ENCODE measurements at places on chromosomes 3 and 15.
A peak's percentile ranks its signal among the peaks of the same experiment; 100 is the strongest.

- DNase-seq, result no peak
Measured at GRCh38 chr15:61853195-61853594, 207.1 kb downstream of the VPS13C start.

DNA sequence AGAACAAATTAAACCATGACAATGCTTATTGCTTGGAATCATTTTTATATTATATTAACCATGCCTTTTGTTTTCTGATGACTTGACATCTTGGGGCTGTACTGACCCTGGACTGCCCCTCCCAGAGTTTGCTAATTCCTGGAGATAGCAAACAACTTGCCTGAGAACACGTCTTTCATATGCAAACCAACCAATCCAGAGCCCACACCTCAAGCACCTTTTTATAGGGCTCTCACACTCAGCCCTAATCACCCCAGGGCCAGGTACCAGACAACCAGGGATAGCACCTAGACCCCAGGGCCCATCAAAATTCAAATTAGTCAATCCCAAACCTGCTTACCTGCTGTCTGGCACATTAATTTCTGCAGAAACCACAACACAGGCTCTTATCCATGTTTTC is 36.9 kb downstream of the MRPS11 start:
- DNase-seq, result no peak

DNA sequence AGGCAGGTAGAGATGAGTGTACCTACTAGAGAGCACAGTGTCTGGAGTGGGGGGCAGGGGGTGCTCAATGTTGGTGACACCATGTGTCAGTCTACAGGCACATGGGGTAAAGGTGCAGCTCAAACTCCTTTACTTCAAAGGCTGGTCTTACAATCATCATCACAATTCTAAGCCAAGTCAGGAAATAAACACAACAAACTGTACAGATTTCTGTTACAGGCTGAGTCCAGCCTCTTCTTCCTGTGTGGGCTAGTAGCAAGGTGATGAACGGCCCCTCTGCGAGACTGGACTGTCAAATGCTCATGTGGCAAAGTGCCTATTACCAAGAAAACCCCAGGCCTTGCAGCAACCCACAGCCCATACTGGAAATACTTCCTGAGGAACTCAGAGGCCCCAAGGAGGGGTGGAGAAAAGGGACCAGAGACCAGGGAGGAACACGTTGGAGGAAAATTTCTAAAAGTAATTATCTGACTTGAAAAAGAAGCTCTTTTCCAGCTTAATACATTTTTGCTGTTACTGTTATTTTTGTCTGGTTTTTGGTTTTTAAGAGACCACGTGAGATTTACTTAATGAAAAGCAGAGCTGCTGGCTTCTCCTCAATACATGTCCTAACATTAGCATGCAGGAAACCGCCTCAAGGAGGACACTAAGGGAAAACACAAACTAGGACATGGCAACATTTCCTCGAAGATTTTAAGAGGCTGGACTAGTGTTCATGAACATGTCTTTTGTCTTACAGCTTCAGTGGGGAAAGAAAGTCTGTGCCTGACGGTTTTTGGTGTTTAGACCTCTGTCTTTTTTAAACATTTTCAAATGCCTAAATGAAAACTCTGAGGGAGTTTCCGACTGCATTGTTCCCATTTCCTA is 29.5 kb downstream of the TBC1D2B start:
- DNase-seq, result no peak

GRCh38 chr3:149969940-149970715 is 567 bp downstream of the PFN2 start:
- peak; percentile 81 for DNase-seq

DNA sequence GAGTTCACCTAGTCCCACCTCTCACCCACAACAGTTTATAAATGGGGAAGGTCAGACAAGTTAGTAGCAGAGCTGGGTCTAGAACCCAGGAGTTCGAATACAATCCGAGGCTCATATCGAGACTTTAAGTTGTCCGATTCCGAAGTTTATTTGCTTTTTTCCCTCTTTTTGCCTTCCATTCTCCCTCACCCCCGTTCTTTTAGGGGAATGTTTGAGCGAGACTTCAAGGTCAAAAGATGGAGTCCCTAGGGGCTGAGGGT is 7.3 kb downstream of the BCL6 start:
- no peak for DNase-seq

- no peak for DNase-seq
Measured at GRCh38 chr15:73359651-73360050, 9.1 kb downstream of the HCN4 start.

- no peak for DNase-seq
Measured at GRCh38 chr15:69783211-69783610, 314.5 kb downstream of the TLE3 start.

GRCh38 chr15:31049111-31049510 is 52.4 kb downstream of the TRPM1 start:
- DNase-seq, result no peak

- no peak for DNase-seq
Measured at GRCh38 chr15:26623071-26623470, 149.8 kb downstream of the GABRB3 start.

DNA sequence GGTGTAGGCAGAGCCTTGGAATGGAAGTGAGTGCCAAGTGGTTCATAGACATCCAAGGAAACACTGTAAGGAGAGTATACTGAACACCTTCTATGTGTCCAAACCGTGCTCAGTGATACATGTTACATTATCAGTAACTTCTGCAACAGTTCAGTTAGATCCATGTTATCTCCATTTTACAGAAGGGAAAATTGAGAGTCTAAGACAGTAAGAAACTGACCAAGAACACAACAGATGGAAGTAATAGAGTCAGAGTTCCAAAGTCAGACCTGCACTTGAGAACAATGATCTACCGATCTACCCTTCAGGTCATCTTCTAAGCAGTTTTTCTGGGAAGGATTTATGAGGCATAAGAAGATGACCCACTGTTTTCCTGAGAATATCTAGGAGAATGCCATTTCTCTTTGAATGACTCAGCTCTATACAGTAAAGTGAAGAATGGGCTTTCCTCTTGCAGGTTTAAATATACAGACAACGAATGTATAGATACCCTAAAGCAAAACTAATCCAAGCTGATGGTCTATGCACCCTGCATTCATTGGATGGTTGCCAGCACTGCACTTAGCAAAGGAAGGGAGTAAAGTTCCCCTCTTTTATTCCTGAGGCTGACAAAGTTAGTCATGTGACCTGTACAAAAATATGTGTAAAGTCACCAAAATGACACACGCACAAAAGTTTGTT is 604.1 kb upstream of the MDFIC2 start:
- DNase-seq, result no peak

- no peak for DNase-seq
Measured at GRCh38 chr3:46549408-46549904, 16.6 kb downstream of the LRRC2 start.

DNA sequence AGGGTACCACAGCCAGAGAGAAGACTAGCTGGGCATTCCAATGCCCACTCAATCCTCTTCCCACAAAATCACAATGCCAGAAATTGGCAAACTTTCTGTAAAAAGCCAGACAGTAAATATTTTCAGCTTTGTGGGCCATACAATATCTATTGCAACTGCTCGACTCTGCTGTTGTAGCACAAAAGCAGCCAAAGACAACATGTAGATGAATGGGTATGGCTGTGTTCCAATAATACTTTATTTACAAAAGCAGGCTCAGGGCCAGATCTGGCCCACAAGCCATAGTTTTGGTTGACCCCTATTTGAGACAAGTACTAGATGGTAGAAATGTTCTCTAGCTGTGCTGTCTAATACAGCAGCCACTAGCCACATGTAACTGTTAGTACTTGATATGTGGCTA is 330.9 kb downstream of the ERC2 start:
- DNase-seq, result no peak

DNA sequence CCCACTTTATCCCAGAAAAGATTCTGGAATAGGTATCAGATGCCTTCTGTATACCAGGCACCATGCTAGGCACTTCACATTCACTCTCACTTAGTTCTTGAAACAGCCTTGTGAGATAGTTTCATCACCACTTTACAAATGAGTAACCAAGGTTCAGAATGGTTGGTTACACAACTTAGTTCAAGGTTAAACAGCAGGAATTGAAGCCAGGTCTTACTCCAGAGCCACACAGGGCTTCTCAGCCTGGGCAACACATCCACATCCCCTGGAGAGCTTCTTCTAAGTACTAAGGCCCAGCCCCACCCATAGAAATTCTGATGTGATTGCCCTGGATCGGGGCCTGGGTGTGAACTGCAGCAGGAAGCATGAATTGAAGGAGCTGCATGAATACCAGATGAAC is 18.6 kb downstream of the WHAMM start:
- no peak for DNase-seq

- DNase-seq, result no peak
Measured at GRCh38 chr3:63015614-63016309, 140.5 kb upstream of the CADPS start.

DNA sequence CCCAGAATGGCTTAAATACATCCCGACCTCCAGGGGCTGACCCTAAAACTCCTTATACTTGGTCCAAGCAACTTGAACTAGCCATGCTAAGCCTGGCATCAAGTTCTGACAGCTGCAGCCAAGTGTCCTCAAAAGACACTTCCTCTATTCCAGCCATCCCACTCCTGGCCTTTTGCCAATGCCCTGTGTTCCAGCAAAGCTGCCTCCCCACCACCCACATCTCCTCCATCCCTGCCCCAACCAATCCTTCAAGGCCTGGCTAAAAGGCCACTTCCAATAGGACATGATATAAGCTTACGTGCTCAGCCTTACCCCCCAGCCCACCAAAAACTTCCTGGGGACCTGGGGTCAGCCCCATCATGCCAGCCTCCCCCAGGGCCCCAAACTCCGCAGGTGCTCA is 40.9 kb downstream of the SEMA3G start:
- no peak for DNase-seq

- peak; percentile 27 for DNase-seq
Measured at GRCh38 chr3:196274585-196274984, 12.9 kb downstream of the PCYT1A start.

DNA sequence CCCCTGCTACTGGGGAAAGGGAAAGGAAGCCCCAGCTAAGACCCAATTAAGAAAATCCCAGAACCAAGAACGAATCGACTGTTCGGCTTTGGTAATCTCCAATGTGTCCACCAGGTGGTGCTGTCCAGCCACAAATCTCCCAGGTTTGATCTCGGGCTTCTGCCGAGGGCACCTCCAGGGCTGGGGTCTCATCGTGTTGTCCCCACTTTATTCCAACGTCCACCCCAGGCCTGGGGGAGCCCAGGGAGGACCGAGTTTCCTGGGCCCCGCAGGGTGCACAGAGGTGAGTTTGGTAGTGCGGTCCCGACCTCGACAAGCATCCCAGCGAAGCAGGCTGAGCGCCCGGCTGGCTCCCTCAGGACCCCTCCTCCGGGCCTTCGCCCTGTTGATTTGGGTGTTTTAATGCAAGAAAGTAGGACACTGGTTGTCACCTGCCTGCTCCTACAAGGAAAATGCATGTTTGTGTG is 185.1 kb downstream of the GOLGA6L6 start:
- peak; percentile 79 for DNase-seq

DNA sequence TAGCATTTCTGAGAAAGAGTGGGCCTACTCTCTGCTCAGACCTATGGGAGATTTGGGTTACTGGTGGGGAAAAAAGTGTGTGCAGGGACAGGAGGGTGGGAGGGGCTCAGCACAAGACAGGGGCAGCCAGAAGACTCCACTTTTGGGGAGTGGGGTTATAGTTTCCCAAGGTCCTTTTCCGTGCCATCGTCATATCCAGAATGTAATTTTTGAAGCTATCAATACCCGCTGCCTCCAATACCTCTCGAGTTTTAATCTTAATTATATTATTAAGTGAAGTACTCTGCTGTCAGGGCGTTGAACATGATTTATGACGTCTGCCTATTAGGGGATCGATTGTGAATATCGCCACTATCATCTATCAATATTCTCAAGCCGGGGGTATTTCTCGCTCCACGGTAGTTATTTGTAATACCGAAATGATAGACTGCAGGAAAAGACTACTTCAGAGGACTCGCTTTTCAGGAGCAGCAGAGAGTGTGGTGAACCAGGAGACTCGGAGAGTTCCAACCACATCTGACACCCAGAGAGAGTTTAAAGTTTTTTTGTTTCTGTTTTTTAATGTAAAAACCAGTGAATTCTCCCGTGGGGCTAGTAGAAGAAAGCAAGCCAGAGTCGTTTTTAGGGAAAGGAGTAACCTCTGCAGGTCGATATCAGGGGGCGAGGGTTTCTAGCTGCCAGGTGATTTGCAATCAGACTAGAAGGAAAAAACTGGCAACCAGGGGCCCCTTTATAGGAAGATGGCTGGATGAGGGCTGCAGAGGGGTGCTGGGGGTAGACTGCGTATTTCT is 20.6 kb downstream of the NR2F2 start:
- no peak for DNase-seq

GRCh38 chr3:31456373-31456772 is 76.4 kb upstream of the STT3B start:
- DNase-seq, result no peak

DNA sequence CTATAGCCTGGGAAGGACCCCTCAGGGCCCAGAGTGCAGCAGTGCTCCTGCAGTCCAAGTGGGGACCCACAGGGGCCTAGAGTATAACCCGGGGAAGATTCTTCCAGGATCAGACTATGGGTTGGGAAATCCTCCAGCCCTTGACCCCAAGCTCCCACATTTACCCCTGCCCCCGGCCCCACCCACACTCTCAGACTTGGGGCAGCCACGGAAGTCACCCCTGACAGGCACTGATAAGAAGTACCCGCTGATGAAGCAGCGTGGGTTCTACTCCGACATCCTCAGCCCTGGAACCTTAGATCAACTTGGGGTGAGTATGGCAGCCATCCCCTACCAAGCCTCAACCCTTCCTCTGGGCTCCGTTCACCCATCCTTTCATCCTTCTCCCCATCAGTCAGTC is 6.3 kb downstream of the DNAH1 start:
- DNase-seq, result no peak

GRCh38 chr15:43919540-43920253 is 92.9 kb downstream of the WDR76 start:
- no peak for DNase-seq

GRCh38 chr3:7876741-7877297 is 624.8 kb upstream of the LMCD1 start:
- DNase-seq, result peak; percentile 70

DNA sequence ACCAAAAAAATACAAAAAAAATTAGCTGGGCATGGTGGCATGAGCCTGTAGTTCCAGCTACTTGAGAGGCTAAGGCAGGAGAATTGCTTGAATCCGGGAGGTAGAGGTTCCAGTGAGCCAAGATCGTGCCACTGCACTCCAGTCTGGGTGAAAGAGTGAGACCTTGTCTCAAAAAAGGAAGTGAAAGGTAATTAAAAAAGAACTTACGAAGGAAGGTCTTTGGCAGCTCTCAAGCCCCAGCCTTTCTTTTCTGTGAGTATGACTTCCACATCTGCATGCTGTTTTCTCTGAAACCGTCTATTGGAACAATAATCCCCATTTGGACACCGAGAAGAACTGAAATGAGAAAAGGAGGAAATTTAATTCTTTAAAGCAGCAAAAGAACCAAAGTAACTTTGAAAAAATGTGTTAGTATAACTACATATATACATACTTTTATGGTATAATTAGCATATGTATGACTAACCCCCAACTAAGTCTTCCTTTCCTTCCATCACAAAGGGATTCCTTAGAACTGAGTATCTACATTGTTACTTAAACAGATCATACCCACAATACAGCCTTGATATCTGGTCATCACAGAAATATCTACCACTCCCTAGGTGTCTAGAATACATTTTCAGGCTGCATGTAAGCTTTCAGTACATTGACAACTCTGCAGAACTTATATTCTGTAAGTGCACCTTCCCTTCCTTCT is 50.1 kb downstream of the SETD2 start:
- no peak for DNase-seq

GRCh38 chr3:185744997-185745843 is 79.6 kb downstream of the IGF2BP2 start:
- DNase-seq, result no peak

- DNase-seq, result no peak
Measured at GRCh38 chr3:81624756-81625155, 136.7 kb downstream of the GBE1 start.

- DNase-seq, result no peak
Measured at GRCh38 chr3:61832375-61833229, 271.2 kb downstream of the PTPRG start.

Measured in naive thymus-derived CD4-positive, alpha-beta T cell (primary cell).